ENCODE measurements at places on chromosomes 1 and 21.

DNA sequence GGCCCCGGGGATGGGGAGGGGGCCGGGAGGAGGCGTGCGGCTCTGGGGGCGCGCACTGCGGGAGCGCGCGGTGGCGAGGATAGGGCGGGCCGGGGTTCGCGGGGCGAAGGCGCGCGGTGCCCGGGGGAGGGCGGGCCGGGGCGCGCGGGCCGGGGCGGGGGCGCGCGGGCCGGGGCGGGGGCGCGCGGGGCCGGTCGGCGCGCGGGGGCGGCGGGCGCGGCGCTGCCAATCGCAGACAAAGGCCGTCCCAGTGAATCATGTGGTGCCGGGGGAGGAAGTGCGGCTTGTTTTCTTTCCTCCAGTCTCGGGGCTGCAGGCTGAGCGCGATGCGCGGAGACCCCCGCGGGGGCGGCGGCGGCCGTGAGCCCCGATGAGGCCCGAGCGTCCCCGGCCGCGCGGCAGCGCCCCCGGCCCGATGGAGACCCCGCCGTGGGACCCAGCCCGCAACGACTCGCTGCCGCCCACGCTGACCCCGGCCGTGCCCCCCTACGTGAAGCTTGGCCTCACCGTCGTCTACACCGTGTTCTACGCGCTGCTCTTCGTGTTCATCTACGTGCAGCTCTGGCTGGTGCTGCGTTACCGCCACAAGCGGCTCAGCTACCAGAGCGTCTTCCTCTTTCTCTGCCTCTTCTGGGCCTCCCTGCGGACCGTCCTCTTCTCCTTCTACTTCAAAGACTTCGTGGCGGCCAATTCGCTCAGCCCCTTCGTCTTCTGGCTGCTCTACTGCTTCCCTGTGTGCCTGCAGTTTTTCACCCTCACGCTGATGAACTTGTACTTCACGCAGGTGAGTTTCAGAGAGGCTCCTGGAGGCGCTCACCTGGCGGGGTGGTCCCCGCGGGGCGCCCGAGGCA, at the start of gene GPR137B:
Gene GPR137B, plus strand, starts transcription at position 287 of the 851 bp plus-strand sequence. Its CDS starts 84 bp downstream, at position 371.
- DNase-seq: peak; percentile 77

DNA sequence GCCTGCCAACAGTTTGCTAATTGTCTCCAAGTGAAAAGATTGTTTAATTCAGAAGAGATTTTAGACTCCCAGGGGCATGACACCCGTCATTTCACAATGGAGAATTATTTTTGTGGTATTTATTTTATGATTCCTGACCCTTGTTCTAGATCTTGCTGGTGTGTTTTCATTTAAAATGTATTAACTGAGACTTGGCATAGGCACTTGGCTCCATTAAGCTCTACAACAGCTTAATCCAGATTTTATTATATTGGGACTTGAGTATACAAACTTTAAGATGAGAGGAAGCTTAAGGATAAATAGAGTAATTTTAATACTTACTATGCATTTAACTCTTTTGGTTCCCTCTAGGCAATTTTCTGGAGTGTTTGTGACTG, 101.3 kb upstream of the KCNE2 start:
- no peak for DNase-seq

DNA sequence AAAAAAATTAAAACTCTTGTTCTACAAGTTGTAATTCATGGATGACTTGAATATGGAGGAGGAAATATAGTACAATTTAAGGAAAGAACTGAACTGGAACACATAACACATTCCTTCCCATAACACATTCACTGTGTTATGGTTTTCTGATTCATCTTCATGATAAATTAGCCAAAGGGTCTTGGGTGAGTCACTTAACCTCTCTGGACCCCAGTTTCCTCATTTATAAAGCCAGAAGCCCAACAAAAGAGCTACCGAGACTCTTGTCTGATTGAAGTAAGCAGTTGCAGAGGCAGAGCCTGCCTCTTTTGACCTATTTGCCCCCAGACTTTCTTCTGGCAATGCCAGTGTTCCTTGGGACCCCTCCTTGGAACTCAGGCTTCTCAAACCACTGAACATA, 161.9 kb upstream of the KCTD3 start:
- DNase-seq: no peak

GRCh38 chr1:228013935-228014930, 7.4 kb downstream of the WNT3A start:
- DNase-seq: no peak

DNA sequence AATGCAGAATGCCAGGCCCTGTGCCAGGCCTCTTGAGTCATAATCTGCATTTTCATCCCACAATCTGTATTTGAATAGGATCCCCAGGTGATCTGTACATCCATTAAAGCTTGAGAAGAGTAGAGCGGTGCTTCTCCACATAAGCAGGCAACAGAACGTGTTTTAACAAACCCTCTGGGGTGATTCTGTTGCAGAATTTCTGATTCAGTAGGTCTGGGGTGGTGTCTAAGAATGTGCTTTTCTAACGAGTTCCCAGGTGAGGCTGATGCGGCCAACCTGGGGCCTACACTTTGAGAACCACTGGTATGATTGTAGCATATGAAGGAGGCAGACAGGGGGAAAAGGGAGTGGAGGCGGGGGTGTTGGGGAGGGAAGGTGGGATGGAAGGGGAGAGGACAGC, 78.4 kb upstream of the POU3F1 start:
- DNase-seq: no peak
